Uterus (tissue), 4 donors: ENCODE measurements at places on chromosomes 13 and 19.
A peak's percentile ranks its signal among the peaks of the same experiment; 100 is the strongest.

GRCh38 chr13:112354330-112355273 lies 21.6 kb upstream of the SPACA7 start:
- no peak for DNase-seq

DNA sequence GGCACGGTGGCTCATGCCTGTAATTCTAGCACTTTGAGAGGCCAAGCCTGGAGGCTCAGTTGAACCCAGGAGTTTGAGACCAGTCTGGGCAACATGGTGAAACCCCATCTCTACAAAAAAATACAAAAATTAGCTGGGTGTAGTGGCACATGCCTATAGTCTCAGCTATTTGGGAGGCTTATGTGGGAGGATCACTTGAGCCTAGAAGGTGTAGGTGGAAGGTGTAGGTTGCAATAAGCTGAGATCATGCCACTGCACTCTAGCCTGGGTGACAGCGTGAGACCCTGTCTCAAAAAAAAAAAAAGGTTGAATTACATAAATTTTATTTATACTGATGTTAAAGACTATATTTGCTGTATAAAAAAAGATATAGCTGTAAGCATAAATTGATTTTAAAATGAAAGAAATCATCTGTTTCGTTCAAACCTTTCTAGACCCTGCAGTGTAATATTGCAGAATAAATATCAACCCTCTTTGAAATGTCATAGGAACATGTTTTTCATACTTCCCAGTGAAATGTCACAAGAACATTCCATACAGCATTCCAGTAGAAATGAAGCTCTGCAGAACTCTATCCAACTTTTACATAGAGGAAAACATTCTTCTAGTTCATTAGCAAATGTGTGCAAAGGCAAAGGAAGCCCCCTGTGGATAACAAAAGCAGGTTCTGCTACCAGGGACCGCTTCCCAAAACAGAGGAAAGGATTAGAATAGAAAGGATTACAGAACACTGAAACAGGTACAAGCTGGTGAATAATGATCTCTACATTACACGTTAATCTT lies 76.0 kb downstream of the CAB39L start:
- no peak for DNase-seq

- DNase-seq = no peak
Observed at GRCh38 chr13:25608181-25608580, 236.4 kb downstream of the ATP8A2 start.

DNA sequence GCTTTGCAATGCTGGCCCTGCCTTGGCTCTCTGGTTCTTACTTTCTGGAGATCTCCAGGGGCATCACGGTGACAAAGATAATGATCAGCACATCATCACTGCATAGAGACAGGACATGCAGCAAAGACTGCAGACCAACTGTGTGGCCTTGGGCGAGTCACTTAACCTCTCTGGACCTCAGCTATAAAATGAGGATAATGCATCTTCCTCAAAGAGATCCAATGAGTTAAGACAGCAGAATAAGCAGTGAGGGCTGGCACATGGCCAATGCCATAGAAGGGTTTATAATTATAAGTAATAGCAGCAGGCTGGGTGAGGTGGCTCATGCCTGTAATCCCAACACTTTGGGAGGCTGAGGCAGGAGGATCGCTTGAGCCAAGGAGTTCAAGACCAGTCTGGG lies 2.4 kb downstream of the MAG start:
- DNase-seq = no peak

- no peak for DNase-seq
Observed at GRCh38 chr13:67095621-67096020, 134.5 kb downstream of the PCDH9 start.

DNA sequence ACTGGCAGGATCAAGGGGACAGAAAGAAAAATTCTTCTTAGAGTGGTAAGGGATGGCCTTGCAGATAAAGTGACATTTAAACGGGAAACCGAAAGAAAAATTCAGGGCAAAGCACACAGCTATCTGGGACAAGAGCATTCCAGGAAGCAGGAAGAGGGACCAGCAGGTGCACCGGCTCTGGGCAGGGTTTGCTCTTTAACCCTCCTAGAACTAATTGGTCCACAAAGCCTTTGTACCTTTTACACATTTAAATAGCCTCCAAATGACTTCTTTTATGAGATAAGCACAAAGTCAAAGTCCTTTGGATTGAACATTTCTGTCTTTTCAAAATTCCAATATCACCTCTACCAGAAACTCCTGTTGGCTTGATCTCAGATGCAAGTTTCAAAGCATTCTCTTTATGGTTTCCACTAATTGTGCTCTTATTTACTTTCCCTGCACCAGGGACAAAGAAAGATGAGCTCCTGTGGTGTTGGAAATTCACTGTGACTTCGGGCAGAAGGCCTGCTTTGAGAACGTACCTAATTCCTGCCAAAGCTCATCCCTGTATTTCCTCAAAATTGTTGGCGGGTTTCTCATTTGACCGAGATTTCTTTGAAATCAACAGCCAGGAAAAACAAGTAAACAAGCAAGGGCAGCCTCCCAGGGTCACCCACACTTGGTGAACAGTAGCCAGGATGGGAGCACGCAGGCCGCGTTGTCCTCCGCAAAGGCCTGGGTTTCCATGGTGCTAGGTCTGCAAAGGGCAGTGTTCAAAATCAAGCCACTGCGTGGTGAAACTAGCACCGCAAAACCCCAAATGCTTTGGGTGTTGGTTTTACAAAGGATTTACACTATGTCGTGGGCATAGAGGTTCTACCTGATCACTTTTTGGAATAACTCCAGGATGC lies 98.6 kb downstream of the IRS2 start:
- no peak for DNase-seq

DNA sequence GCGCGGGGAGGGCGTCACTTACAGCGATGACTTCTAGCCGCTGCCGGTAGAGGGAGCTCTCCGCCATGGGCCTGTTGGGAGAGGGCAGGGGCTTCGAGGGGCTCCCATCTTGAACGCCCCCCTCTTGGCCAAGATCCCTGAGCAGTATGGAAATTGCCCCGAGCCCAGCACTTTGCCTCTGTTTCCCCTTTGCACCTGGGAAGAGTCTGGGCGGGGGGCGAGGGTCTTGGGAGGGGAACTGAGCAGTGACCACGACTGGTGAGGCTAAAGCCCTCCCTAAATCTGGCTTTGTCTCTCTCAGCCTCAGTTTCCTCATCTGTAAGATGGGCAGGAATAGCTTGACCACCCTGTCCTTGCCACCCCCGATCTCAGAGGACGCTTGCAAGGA lies 2.8 kb downstream of the PALM3 start:
- DNase-seq = no peak

DNA sequence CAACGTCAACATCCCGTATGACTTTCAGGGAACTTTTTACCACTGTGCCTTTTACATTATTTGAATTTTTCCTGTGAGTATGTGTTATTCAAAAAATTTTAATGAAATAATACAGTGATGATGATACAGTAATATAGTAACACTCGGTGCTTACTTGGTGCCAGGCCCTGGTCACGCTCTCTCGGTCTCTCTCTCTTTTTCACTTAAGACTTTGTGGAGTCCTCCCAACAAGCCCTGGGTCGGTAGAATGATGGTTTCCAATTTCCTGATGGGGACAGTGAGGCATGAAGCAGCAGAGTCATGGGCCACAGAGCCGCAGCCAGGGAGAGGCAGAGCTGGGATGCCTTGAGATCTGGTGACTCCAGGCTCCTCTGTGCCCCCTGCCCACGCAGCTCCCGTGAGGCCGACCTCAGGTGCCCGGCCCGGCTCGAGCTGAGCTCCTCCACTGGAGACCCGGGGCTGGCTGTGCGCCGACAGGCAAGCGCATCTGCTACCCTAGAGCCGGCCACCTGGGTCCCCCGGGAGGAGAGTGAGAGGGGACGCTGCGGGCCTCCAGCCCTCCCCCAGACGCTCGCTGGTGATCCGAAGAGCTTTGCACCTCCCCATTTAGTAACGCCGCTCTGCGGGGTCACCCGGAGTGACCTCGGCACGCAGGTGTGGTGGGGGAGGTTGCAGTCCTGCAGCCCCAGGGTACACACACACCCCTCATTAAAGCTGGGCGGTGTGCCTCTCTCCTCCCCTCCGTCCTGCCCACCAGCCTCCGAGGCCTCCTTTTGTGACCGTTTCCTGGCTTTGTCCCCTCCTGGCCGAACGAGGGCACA lies 4.4 kb upstream of the SBK3 start:
- DNase-seq = no peak

GRCh38 chr13:114080739-114081561 lies 51.5 kb downstream of the RASA3 start:
- peak; percentile 13 for DNase-seq

DNA sequence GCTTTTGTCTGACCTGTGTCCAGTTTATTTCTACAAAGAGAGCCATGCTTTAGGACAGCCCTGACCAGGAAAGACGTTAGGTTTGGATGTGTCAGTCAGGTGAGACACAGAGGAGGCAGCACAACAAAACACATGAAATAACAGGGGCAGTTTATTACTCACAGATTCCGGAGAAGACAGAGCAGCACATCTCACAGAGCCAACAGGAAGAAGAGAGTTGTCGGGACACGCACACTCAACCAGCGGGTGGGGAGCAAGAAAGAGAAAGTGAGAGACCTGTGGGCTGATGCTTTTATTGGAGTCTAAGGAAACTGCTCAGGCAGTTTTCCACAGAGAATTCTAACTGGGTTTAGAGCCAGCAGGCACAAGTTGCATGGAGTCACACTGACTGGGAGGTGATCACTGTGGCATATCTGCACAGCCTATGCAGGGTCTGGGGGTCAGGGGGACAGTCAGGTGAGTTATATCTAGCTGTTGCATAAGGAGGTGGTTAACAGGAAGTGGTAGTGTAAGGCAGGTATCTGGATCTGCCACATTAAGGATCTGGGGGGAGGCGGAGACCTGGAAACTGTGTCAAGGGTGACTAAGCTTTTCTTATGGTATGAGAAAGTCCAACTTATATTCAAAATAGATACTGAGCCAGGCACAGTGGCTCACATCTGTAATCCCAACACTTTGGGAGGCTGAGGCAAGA lies 24.1 kb upstream of the CEACAM20 start:
- DNase-seq = no peak

DNA sequence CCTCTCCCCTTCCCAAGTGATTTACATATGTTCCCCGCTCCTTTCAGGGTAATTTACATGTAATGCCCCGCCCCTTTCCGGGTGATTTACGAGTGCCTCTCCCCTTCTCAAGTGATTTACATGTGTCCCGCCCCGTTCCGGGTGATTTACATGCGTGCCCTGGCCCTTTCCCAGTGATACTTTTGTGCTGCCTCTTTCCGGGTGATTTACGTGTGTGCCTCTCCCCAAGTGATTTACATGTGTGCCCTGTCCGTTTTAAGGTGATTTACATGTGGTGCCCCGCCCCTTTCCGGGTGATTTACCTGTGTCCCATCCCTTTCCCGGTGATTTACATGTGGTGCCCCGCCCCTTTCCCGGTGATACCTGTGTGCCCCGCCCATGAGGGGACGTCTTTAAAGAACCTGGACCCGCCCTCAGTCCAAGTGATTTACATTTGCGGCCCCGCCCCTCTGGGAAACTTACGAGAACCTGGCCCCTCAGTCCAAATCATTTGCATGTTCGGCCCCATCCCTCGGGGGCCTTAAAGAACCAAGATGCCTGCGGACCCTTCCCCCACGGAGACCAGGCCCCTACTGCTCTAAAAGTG lies 559 bp upstream of the LENG9 start:
- peak; percentile 81 for DNase-seq

- no peak for DNase-seq
Observed at GRCh38 chr13:101686003-101686402, 233.5 kb downstream of the ITGBL1 start.

DNA sequence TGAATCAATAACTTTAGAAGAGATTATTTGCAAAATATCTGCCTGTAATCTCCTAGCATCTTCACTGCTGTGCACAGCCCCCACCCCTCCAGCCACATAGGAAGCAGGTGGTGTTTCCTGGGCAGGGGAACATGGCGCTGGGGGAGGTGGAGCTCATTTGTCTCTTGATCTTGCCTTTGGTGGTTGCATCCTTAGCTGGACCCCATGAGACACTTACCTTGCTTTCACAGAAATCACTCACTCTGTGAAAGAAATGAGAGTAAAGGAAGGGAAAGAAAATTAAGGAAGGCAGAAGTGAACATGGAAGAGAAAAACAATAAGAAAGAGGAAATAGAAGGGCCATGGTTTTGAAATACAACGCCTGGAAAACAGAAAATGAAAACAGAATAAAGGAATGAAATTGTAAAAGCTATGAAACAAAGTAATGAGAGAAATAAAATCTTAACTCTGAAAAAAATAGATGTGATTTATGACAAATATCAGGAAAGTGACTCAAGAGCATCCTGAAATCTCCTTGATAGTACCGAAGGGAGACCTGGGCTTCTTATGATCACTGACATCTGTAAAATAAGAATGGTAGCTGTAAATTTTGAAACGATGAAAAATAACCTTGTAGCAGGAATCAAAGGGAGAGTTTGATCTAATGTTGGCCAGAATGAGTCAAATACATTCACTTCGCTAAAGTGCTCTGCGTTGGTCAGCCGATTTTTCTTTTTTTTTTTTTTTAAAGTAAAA lies 17.2 kb upstream of the RNASEH2B start:
- DNase-seq = no peak

GRCh38 chr13:114128624-114129522 lies 3.5 kb downstream of the RASA3 start:
- peak; percentile 69 for DNase-seq
